HFFc6 (cell line): ENCODE measurements at places on chromosomes 13 and 19. TPM values are rescaled to one million over a fixed set of nuclear protein-coding genes. Genes with fewer than 3 reads are reported as not detected.
A peak's percentile ranks its signal among the peaks of the same experiment; 100 is the strongest.

- DNase-seq, result no peak
- peaks cover 21% of the 10 kb centered on the region for H3K4me1 ChIP-seq
- no peaks in the 10 kb centered on the region; the same call in 1 of the 2 replicates for H3K36me3 ChIP-seq
- peak overlapping the region; percentile 36; the same call in 1 of the 2 replicates for H3K27ac ChIP-seq
These were observed 32.8 kb upstream of the AKAP11 start for GRCh38 chr13:42239161-42239560.

Gene ALOX5AP
- not detected in 3 replicates for total RNA-seq

GRCh38 chr19:30570194-30570593, 198.0 kb downstream of the ZNF536 start:
- no peak overlapping the region for H3K27ac ChIP-seq
- H3K36me3 ChIP-seq, result 0 out of 2 replicates have a peak, but pooled peaks cover 4% of the 10 kb centered on the region
- H3K4me3 ChIP-seq, result no peak overlapping the region
- H3K27me3 ChIP-seq, result no peaks in the 10 kb centered on the region

GRCh38 chr19:52039169-52039568, 9.5 kb downstream of the ZNF432 start:
- no peak overlapping the region for H3K27ac ChIP-seq
- no peak overlapping the region for H3K4me3 ChIP-seq
- peaks cover 2% of the 10 kb centered on the region for H3K27me3 ChIP-seq
- H3K36me3 ChIP-seq, result peaks cover 94% of the 10 kb centered on the region
- H3K4me1 ChIP-seq, result no peaks in the 10 kb centered on the region

DNA sequence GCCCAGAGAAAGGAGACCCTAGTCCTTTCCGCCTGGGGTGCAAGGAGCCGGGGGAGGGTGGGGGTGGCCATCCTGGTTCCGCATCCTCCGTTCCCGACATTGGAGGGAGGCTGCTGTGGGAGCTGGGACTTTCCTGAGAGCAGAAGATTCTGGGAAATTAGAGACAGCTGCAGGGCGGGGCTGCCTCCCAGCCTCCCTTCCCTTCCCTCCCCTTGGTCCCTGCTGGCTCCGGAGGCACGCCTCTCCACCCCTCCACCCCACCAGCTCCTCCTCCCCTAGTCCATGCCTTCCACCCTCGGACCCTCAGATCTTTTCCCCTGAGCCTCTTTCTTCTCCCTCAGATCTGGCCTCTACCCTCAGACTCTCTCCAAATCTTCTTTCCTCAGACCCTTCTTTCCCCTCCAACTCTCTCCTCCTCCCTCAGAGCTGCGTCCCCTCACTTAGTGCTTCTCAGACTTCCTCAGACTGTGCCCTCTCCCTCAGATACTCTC, 3.1 kb upstream of the BCL3 start:
- peaks cover 9% of the 10 kb centered on the region for H3K36me3 ChIP-seq
- peak; percentile 40 for DNase-seq
- H3K4me1 ChIP-seq, result peaks cover 71% of the 10 kb centered on the region
- H3K27ac ChIP-seq, result peak overlapping the region; percentile 34

- H3K36me3 ChIP-seq, result no peaks in the 10 kb centered on the region
- H3K4me3 ChIP-seq, result peak overlapping the region; percentile 88
- peaks cover 16% of the 10 kb centered on the region for H3K4me1 ChIP-seq
- H3K27ac ChIP-seq, result peak overlapping the region; percentile 71
- no peak for DNase-seq
- no peaks in the 10 kb centered on the region; the same call in 1 of the 2 replicates for H3K27me3 ChIP-seq
These were observed 697 bp downstream of the FCGRT start for GRCh38 chr19:49512970-49513745.

Gene PLIN4
- total RNA-seq, result not detected in 3 replicates

Gene OR10H1
- total RNA-seq, result not detected in 3 replicates

Gene LRRC63
- not detected in 3 replicates for total RNA-seq

Gene SLAIN1
- 0.09 TPM in 1 of 3 replicates, not detected in the others for total RNA-seq

DNA sequence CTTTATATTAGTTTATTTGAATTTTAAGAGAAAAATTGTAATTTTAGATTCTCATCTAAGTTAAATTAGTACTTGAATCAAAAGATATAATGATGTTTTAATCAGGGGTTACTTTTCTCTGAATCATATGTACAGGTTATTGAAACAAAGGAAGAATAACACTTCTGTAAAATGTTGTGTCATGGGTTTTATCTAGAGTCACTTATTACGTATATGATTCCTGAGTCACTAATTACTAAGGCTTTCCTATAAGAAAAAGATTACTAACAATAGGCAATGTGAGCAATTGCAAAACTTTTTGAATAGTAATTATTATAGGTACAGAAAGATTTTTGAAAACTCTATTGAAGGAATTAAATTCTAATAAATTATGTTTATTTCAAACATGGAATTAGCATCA, 99.2 kb upstream of the KLF5 start:
- no peaks in the 10 kb centered on the region for H3K27me3 ChIP-seq
- no peak overlapping the region for H3K4me3 ChIP-seq
- peaks cover 15% of the 10 kb centered on the region for H3K4me1 ChIP-seq
- H3K27ac ChIP-seq, result peak overlapping the region; percentile 26; the same call in 1 of the 2 replicates
- H3K36me3 ChIP-seq, result peaks cover 14% of the 10 kb centered on the region
- DNase-seq, result no peak

- peaks cover 7% of the 10 kb centered on the region for H3K4me1 ChIP-seq
- H3K4me3 ChIP-seq, result peak overlapping the region; percentile 83
- no peak for DNase-seq
- H3K27ac ChIP-seq, result peak overlapping the region; percentile 14; the same call in 1 of the 2 replicates
- no peaks in the 10 kb centered on the region for H3K27me3 ChIP-seq
- H3K36me3 ChIP-seq, result peaks cover 24% of the 10 kb centered on the region
These were observed 1.1 kb downstream of the ZNF625 start for GRCh38 chr19:12155324-12155860.

Gene RDH13
- total RNA-seq, result 2.8 to 3.5 TPM (median 3.0 TPM) in 3 replicates

DNA sequence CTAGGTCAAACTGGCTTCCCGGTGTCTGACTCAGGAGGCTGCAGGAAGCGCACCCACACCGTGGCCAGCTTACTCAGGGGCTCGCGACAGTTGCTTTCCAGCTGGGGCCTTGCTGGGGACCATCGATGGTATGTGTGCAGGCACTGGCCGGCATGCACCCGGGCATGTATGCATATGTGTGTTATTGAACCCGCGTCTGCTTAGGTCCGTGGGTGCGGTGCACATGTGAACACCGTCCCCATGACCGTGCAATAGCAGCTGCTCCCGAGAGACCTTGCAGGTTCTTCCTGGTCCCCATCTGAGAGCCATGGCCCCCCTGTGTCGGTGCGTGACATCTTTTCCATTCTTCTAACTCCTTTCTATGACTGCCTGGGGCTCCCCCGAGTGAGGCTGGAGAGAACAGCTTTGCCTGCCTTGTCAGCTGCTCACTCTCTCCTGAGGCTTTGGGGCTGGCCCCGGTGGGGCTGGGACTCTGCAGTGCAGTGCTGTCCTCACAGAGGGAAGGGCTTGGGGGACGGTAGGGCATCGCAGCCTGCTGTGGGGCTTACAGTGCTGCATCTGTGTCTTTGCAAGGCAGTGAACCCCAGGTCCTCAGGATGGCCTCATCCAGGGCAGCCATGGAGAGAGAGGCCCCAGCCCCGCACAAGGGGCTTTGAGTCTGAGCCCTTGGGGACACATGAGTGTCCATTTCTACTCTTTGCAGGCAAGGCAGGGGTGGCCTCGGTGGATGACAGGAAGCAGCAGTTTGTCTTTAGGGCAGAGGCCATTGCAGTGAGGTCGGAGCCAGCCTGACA, 65.1 kb downstream of the CHST8 start:
- no peaks in the 10 kb centered on the region for H3K36me3 ChIP-seq
- H3K4me1 ChIP-seq, result no peaks in the 10 kb centered on the region
- no peak for DNase-seq
- H3K27me3 ChIP-seq, result peaks cover 4% of the 10 kb centered on the region
- no peak overlapping the region for H3K4me3 ChIP-seq

DNA sequence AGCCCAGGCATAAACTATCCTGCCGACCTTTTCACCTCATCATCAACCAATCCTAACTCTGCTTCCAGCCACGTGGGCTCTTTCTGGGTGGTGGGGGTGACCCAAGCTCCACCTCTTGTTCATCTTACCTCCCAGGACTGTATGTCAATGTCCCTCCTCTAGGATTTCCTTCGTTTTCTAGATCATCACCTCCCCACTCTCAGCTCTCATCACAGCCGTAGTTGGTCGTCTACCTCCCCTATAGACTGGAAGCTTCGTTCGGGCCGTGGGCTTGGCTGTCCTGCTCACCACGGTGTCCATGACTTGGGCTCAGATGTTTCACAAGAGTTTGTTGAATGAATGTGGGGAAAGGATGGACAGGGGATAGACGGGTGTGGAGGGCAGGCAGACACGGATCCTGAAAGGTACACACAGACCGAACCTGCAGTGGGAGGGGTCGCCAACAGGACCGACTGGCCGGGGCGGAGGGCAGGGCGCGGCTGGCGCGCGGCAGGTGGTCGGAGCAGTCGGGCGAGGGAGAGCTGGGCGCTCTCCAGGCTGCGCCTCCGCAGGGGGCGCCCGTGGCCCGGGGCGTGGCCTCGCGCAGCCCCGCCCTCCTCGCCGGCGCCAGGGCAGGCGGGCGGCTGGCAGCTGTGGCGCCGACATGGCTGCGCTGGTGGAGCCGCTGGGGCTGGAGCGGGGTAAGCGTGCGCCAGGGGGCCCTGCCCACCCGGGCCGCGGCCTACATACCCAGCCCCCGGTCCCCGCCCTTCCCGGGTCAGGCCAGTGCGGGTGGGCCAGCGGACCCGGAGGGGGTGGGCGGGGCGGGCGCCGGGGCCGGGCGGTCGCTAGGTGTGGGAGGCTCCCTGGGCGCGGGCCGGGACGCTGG, at the start of gene LIN7B:
Gene LIN7B, plus strand, starts transcription at position 609 of the 868 bp plus-strand sequence. Its CDS starts 35 bp downstream, at position 644.
- H3K27me3 ChIP-seq, result peaks cover 4% of the 10 kb centered on the region
- H3K27ac ChIP-seq, result peak within 1 kb of the TSS; percentile 43
- peaks cover 57% of the 10 kb centered on the region for H3K4me1 ChIP-seq
- H3K4me3 ChIP-seq, result peak within 1 kb of the TSS; percentile 86
- DNase-seq, result peak; percentile 48

Gene KANK2
- 137 to 161 TPM (median 144 TPM) in 3 replicates for total RNA-seq

DNA sequence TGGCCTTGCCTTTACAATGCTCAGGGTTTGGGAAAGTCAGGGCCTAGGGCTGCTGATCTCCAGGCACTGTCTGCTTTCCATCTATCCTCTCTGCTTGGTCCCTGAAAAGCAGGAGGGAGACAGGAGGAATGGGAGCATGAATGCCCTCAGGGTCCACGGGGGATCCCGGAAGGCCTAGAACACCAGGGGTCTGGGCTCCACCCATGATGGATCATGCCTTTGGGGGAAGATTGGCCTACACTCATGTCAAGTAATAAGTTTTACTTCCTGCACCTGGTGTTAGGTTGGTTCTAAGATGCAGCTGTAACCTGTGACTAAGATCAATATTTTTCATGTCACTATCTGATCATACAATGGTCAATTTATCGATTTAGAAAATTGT, 118.3 kb upstream of the GJB6 start:
- peaks cover 27% of the 10 kb centered on the region for H3K4me1 ChIP-seq
- peaks cover 41% of the 10 kb centered on the region for H3K27me3 ChIP-seq
- no peak overlapping the region for H3K4me3 ChIP-seq
- no peaks in the 10 kb centered on the region for H3K36me3 ChIP-seq
- no peak for DNase-seq

DNA sequence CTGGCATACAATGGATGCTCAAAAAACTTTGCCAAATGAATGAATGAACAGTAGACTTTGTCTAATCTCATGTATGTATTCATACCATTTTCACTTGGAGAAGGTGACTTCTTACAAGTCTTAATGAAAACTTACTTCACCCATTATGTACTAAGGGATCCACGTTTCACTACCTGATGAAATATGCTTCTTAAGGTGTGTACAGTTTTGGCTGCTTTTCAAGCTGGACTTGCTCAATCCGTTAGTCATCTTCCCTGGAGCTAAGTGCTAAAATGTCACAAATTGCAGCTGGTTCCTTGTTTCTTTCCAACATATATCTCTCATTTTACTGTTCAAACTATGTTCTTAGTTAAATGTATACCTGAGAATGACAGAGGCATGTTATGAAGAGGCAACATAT, 4.2 kb upstream of the CCNA1 start:
- H3K27ac ChIP-seq, result no peak overlapping the region
- no peaks in the 10 kb centered on the region for H3K36me3 ChIP-seq
- peaks cover 23% of the 10 kb centered on the region for H3K27me3 ChIP-seq
- DNase-seq, result no peak

DNA sequence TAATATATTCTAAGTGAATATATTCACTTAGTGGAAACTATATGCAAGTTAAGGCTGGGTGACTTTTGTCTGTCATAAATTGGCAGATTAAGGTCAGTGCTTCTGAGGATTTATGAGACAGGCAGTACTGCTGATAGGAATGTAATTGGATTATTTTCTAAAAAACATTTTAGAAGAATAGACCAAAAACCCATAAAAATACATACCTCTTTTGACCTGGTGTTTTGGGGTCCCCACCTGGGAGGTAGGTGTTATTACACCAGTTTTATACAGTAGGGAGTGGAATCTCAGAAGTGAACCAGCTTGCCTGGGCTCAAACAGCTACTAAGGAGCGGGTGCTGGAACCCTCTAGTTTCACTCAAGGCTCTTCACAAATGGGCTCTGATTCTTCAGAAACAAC, 25.3 kb downstream of the COG3 start:
- H3K27ac ChIP-seq, result no peak overlapping the region
- peaks cover 29% of the 10 kb centered on the region for H3K4me1 ChIP-seq
- no peak overlapping the region for H3K4me3 ChIP-seq
- no peak for DNase-seq

DNA sequence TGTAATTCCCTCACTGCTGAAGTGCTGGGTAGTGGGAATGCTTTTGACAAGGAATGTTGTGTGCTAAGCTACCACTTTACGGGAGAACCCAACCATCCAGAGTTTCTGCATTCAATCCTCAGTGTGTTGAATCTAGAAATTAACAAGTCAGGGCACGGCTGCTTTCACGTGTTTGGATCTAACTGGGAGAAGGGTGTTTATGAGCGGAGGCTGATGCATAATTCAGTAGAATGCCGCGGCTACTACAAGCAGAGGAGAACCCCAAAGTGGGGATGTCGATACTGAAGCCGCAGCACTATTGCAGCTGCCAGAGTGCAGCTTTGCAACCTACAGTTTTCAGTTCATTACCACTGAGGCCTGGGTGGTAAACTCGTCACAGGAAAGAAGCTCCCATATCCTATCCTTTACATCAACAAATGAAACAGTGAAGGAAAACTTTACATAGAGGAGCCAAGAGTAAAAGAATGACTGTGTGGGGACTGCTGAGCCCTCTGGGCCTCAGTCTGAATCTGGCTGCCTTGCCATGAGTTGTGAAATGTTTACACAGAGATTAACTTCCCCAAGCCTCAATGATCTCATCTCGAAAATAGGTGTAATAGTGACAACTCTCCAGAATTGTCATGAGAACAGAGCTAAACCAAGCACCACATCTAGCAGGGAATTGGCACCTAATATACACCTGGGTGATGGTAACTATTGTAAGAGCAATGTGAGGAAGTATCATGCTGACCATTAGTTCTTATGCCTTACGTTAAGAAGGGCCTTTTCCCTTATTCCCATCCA, 531.7 kb downstream of the MYO16 start:
- no peaks in the 10 kb centered on the region for H3K36me3 ChIP-seq
- peaks cover 26% of the 10 kb centered on the region for H3K4me1 ChIP-seq
- H3K27me3 ChIP-seq, result no peaks in the 10 kb centered on the region
- no peak overlapping the region for H3K27ac ChIP-seq
- H3K4me3 ChIP-seq, result no peak overlapping the region

Gene KLC3
- total RNA-seq, result not detected in 3 replicates

GRCh38 chr19:51771376-51772130, 10.6 kb downstream of the FPR2 start:
- no peaks in the 10 kb centered on the region for H3K36me3 ChIP-seq
- no peak for DNase-seq
- no peak overlapping the region for H3K27ac ChIP-seq
- H3K4me1 ChIP-seq, result no peaks in the 10 kb centered on the region
- peaks cover 27% of the 10 kb centered on the region for H3K27me3 ChIP-seq

Gene PDE4C
- 0.11 TPM in 1 of 3 replicates, not detected in the others for total RNA-seq
